ENCODE measurements at places on chromosomes 16 and 17. TPM values are rescaled to one million over a fixed set of nuclear protein-coding genes. Genes with fewer than 3 reads are reported as not detected.

PHOSPHO1 gene
- 0.17 TPM for total RNA-seq

DDX42 gene
- total RNA-seq: 53.4 TPM

PABPN1L gene
- total RNA-seq: not detected

CHST5 gene
- not detected for total RNA-seq

CES1 gene
- 41.1 TPM for total RNA-seq

RHBDL3 gene
- 0.17 TPM for total RNA-seq

CBFA2T3 gene
- total RNA-seq: under 0.01 TPM

ZNF500 gene
- 7.1 TPM for total RNA-seq

NATD1 gene
- 9.2 TPM for total RNA-seq

MYH13 gene
- total RNA-seq: not detected

CES4A gene
- 2.1 TPM for total RNA-seq

SYNGR2 gene
- total RNA-seq: 15.5 TPM

NPIPA8 gene
- not detected for total RNA-seq

SLC47A1 gene
- total RNA-seq: 0.26 TPM

CACNA1H gene
- total RNA-seq: 0.26 TPM

HSD17B1 gene
- 2.6 TPM for total RNA-seq

TSPAN10 gene
- 3.0 TPM for total RNA-seq

ASIC2 gene
- total RNA-seq: 0.50 TPM

NPIPA2 gene
- total RNA-seq: 0.77 TPM

C1QTNF8 gene
- total RNA-seq: not detected

KCNJ2 gene
- total RNA-seq: 48.1 TPM

DHX58 gene
- 18.3 TPM for total RNA-seq

ESRP2 gene
- total RNA-seq: 0.17 TPM

SLC5A11 gene
- under 0.01 TPM for total RNA-seq

TRIM72 gene
- total RNA-seq: under 0.01 TPM

ANKRD40CL gene
- not detected for total RNA-seq

CAVIN1 gene
- total RNA-seq: 372 TPM

HOXB9 gene
- total RNA-seq: not detected

TBC1D3 gene
- not detected for total RNA-seq

C17orf107 gene
- total RNA-seq: 1.8 TPM

MYH1 gene
- not detected for total RNA-seq

CLEC10A gene
- total RNA-seq: not detected

SLC35G6 gene
- total RNA-seq: not detected

VTN gene
- total RNA-seq: 0.51 TPM

CRK gene
- 105 TPM for total RNA-seq

CHST4 gene
- not detected for total RNA-seq

SOST gene
- not detected for total RNA-seq

KRT27 gene
- total RNA-seq: not detected

HAP1 gene
- total RNA-seq: 0.26 TPM

NOTUM gene
- total RNA-seq: 0.51 TPM

C16orf96 gene
- under 0.01 TPM for total RNA-seq

OR3A3 gene
- total RNA-seq: not detected

LYZL6 gene
- not detected for total RNA-seq

SEPTIN1 gene
- 0.26 TPM for total RNA-seq

KRTAP2-1 gene
- total RNA-seq: not detected

NOXO1 gene
- under 0.01 TPM for total RNA-seq

GLIS2 gene
- total RNA-seq: 2.6 TPM

TBC1D3K gene
- total RNA-seq: not detected

HS3ST3A1 gene
- total RNA-seq: 28.5 TPM

SLC38A8 gene
- total RNA-seq: not detected

SYNGR3 gene
- 1.5 TPM for total RNA-seq

ABCC11 gene
- 0.17 TPM for total RNA-seq

CDH3 gene
- not detected for total RNA-seq

TBC1D28 gene
- total RNA-seq: not detected

TP53TG3F gene
- total RNA-seq: not detected

LGALS9 gene
- 0.51 TPM for total RNA-seq

All from fibroblast of lung (primary cell).